ENCODE measurements at places on chromosomes 3 and 15.

GRCh38 chr15:68232449-68232848, 2.9 kb upstream of the CLN6 start:
- H3K4me3 ChIP-seq, result no peak overlapping the region
- H3K27ac ChIP-seq, result no peak overlapping the region
- H3K36me3 ChIP-seq, result no peaks in the 10 kb centered on the region
- H3K4me1 ChIP-seq, result peaks cover 8% of the 10 kb centered on the region
- no peak for DNase-seq

GRCh38 chr15:69475769-69476358, 23.2 kb downstream of the RPLP1 start:
- H3K4me3 ChIP-seq, result no peak overlapping the region
- H3K4me1 ChIP-seq, result no peaks in the 10 kb centered on the region
- H3K36me3 ChIP-seq, result no peaks in the 10 kb centered on the region
- H3K27me3 ChIP-seq, result no peaks in the 10 kb centered on the region

GRCh38 chr3:39962581-39962980, 153.2 kb downstream of the MYRIP start:
- H3K27me3 ChIP-seq, result no peaks in the 10 kb centered on the region
- H3K4me1 ChIP-seq, result no peaks in the 10 kb centered on the region
- H3K4me3 ChIP-seq, result no peak overlapping the region
- no peak overlapping the region for H3K27ac ChIP-seq
- no peaks in the 10 kb centered on the region for H3K36me3 ChIP-seq

GRCh38 chr15:33292717-33293307, 18.0 kb upstream of the RYR3 start:
- no peaks in the 10 kb centered on the region for H3K4me1 ChIP-seq
- no peak overlapping the region for H3K27ac ChIP-seq
- no peaks in the 10 kb centered on the region for H3K36me3 ChIP-seq
- DNase-seq, result peak; percentile 48
- H3K4me3 ChIP-seq, result no peak overlapping the region
- H3K27me3 ChIP-seq, result no peaks in the 10 kb centered on the region
